GM12864 (cell line): ENCODE measurements at places on chromosomes 2 and 18.

GRCh38 chr2:235908826-235909225, 259.4 kb downstream of the GBX2 start:
- DNase-seq: peak; percentile 69

DNA sequence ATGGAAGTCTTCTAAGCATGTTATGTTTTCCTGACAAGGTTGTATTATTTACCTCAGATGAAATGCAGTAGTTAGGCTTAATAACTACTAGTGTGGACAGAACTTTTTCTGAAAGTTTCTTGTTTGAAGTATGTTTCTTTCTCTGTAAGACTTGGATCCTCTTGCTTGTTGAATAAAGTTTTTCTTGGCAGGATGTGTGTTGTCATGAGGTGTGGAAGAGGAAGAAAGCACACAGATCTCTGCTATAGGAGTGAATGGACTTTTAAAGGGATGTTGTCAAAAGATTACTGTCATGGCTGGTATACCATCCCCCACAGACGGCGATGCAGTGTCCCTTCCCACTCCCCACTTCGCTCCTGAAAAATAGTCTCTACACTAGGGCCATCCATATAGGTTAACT, 2.6 kb downstream of the CAB39 start:
- DNase-seq: no peak

GRCh38 chr18:69383186-69383585, 17.5 kb upstream of the DOK6 start:
- no peak for DNase-seq

- DNase-seq: no peak
Measured at GRCh38 chr2:20189299-20189931, 35.5 kb downstream of the SDC1 start.

- DNase-seq: no peak
Measured at GRCh38 chr2:224171226-224171625, 132.1 kb upstream of the SERPINE2 start.

- no peak for DNase-seq
Measured at GRCh38 chr2:21191535-21191934, 67.8 kb downstream of the TDRD15 start.

GRCh38 chr2:170115501-170116229, 62.3 kb upstream of the MYO3B start:
- no peak for DNase-seq

- DNase-seq: peak; percentile 30
Measured at GRCh38 chr2:238203094-238203972, at the start of gene ILKAP. TSS of gene ILKAP (minus strand) at chr2:238203695. CDS start at chr2:238203553, 142 bp downstream.

GRCh38 chr18:44955825-44956224, 275.1 kb downstream of the SETBP1 start:
- DNase-seq: no peak

- DNase-seq: no peak
Measured at GRCh38 chr2:128217671-128218070, 101.0 kb downstream of the HS6ST1 start.

- DNase-seq: peak; percentile 18
Measured at GRCh38 chr2:215136669-215137328, 1.6 kb downstream of the ABCA12 start.

DNA sequence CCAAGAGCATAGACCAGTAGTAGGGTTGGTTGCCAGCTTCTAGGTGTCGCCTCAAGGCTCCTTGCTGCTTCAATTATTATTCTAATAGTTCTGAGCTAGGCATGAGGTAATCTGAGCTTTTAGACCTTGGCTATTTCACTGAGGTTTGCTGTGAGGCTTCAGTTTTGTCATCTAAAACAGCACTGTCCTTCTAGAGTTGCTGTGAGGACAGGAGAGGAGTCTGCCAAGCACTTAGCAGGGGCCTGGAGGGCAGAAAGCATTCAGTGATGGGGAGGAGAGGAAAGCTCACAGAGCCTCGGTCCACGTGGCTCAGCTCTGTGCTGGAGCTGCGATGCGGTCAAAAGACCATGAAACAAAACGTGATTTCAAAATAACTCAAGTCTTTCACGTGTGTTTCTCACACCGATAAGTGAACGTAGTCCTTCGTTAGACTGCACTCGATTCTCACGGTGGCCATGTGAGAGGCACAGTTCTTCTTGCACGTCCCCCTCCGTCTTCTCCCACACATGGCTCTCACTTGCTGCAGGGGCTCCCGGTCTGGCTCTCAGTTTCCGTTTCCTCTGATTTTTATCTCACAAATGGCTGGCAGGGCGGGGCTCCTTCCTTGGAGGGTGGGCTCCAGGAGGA, 113.7 kb downstream of the B3GNT2 start:
- DNase-seq: peak; percentile 96

DNA sequence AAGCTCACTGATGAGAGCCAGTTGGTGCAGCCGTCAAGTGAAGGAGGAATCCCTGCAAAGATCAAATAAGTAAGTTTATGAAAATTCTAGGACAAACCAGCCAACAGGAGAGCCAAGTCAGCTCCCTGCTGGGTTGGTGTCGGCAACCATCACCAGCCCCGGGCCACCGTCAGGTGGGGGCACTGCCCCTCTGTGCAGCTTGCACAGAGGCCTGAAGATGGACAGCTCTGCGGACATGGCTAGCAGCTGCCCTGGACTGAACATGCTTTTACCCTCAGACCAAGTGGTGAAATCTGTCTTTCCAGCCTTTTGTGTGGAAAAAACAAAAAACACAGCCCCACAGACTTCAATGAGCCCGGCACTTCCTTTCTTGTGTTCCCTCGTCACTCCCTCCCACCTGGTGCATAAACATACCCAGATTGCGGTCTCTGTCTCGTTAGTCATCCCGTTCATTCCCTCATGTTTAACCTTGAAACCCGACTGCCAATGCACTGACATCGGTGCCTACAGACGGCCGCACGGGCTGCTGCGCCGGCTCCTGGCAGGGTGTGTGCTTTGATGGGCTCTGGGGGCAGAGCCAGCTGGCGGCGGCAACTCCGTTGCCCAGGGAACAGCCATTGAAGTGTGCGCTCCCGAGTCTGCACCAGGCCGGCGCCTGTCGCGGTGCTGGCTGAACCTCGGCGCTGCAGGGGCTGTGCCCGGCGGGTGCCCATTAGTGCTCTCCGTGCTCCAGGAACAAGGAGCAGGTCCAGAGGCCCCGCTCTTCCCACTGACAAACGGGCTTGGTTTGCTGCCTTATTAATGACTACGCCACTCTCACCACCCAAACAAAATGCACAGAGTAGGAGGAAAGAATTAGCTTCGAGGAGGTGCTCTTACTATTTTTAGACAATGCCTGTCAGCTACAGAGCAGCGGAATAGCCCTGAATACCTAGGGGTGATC, 95.3 kb downstream of the EIPR1 start:
- DNase-seq: no peak

DNA sequence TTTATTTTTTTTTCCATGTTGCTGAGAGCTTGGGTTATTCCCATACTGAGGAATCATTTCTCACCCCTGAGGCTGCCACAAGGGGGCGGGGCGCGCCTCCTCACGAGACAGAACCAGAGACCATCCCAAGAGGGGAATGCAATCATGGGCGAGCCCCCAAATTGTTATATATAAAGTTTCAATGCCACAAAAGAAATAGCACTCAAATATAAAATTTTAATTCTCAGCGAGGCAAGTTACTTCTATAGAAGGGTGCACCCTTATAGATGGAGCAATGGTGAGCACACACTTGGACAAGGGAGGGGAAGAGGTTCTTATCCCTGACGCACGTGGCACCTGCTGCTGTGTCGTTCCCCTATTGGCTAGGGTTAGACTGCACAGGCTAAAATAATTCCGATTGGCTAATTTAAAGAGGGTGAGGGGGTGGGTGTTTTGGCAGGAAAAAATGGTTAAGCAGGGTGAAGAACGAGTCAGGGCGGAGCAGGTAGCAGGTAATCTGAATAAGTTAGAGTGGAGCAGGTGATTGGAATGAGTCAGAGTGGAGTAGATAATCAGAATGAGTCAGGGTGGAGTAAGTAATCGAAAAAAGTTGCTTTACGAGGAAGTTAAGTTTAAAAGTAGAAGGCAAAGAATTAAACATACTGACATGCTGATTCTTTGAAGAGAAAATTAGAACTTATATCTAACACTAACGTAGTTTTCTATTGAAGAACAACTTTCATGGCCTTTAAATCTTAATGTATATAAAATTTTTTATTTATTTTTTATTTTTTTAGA, 177.5 kb downstream of the MTCL1 start:
- DNase-seq: no peak

DNA sequence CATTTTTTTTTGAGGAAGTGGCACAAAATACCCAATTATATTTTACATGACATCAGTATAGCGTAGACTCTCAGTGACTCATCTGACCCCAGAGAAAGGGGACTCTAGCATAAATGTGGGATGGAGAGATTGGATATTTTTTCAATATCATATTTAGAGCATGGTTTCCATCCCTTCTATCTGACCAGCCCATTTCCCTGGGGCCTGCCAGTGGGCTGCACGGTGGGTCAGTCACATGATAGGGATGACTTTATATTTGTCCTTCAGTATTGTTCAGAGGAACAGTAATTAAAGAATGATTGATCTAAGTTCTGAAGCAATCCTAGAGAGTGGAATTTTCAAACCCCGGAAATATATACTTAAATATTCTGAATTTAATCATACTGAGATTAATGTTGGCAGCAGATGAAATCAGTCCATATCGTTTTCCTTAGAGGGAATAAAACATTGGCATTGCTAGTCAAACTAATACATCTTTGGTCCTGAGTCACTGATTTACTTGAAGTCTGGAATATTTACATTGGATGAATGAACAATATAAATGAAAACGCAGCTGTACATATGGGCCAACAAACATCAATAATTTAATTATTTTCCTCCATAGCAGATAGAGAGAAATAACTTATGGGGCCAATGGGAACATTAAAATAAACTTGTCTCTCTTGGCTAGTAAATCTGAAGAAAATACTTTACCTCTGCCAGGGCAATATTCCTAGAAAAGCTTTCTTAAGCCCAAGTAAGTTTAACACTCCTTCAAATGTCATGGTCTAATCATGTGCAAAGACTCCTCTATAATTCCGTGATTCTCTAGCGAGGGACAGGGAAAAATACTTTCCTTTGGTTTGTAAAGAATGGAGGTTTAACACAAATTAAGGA, 563.6 kb upstream of the PKDCC start:
- DNase-seq: no peak

GRCh38 chr2:54767921-54768320, 44.5 kb downstream of the EML6 start:
- no peak for DNase-seq

DNA sequence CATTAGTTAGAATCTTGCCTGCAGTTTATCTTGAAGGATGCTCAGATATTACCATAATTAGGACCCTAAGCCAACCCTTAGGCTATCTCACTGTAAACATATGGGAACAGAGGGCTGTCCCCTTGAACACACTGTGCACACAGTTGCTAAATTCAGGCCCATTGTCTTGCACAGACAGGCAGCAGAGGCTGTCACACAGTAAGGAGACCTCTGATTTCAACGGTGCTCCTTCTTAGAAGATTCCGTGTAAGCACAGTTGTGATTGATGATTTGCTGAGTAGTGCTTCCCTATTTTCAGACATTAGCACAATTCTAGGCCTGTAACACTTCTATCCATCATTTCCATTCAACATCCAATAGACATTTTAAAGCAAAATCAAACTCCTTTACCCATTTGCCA, 108.0 kb downstream of the RNF152 start:
- no peak for DNase-seq

DNA sequence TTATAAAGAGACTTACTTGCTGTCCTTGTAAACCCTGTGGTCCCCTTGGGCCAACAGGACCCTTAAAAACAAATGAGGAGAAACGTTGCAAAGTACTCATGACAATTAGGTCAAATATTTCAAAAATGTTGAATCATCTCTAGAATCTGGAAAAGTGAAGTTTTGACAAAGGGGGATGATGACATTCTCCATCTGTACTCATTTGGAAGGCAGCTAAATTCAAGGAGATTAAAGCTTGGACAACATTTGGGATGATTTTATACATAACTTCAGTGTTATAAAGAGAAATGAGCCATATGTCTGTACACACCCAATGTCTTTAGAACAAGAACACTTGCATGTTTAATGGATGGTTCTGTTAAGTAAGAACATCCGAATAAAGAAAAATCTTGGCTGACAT, 92.9 kb downstream of the COL5A2 start:
- no peak for DNase-seq

- DNase-seq: no peak
Measured at GRCh38 chr18:10290638-10291235, 163.7 kb upstream of the APCDD1 start.

DNA sequence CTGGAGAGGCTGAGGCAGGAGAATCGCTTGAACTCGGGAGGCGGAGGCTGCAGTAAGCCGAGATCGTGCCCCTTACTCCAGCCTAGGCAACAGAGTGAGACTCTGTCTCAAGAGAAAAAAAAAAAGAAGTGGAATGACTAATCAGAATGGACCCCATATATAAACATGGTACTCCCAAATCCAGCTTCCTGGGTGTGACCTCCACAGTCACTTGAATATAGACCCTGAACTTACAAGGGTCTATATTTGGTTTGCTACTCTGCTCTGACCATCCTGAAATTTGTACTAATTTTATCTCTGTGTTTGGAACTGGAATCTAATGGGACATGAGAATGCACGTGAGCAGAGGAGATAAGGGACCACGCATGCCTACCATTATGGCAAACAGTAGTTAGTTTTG, 275.0 kb downstream of the TNS1 start:
- no peak for DNase-seq

DNA sequence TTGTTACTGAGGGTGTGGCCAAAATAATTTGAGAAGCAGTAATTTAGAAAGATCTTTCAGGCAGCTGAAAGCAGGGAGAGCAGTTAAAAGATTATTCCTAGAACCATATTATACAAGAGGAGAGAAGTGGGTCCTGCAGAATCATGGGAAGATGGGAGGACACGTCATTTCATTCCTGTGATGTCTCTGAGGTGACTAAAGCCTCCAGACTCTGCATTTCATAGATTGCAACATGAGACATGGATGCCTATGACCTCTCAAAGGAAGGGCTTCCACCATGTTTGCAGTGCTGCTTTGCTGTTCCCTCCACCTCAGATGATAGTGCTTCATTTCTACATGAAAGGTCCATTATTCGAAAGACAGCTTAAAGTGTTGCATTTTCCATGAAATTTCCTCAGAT, 788.4 kb downstream of the TSN start:
- DNase-seq: no peak

DNA sequence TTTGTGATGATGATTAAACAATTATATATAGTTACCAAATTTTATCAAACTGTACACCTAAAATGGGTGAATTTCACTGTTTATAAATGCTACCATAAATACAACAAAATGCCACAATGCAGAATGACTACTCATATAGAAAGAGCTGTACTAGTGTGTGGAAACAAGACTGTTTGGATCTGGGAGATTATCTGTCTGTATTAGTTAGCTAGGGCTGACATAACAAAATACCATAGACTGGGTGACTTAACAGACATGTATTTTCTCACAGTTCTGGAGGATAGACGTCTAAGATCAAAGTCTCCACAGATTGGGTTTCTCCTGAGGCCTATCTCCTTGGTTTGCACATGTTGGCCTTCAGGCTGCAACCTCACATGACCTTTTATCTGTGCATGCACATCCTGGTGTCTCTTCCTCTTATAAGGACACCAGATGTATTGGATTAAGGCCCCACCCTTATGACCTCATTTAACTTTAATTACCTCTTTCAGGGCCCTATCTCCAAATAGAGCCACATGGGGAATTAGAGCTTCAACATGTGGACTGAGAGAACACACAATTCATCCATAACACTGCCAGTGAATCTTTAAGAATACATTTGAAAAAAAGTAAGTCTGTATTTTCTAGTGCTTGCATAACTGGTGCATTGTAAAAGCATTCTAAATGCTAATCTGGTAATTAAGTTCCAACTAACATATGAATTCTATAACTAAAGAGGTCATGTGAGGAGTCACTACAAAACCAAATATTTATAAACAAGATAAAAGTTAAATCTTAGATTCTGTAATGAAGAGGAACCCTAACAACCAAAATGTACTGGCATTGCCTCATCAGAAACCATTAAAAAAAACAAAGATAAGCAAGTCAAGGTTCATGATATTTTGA, 699.6 kb downstream of the NYAP2 start:
- no peak for DNase-seq
